ENCODE measurements at places on chromosomes 12 and 14. TPM values are rescaled to one million over a fixed set of nuclear protein-coding genes. Genes with fewer than 3 reads are reported as not detected.

Gene FAM186B
- polyA plus RNA-seq = 0.22 TPM

Gene OR4N2
- polyA plus RNA-seq = not detected

Gene CD27
- 0.28 TPM for polyA plus RNA-seq

Gene HOXC12
- polyA plus RNA-seq = not detected

Gene VWF
- 104 TPM for polyA plus RNA-seq

Gene IAPP
- not detected for polyA plus RNA-seq

Gene PEBP1
- 535 TPM for polyA plus RNA-seq

Gene PCNX4
- polyA plus RNA-seq = 10.9 TPM

Gene LTB4R
- polyA plus RNA-seq = 3.2 TPM

Gene SNRNP35
- polyA plus RNA-seq = 27.6 TPM

Gene C12orf54
- polyA plus RNA-seq = not detected

Gene HSPA2
- polyA plus RNA-seq = 10.3 TPM

Gene TMEM63C
- 1.5 TPM for polyA plus RNA-seq

Gene KLRG1
- 3.3 TPM for polyA plus RNA-seq

Gene HCFC2
- 10.2 TPM for polyA plus RNA-seq

Gene IFNG-AS1
- polyA plus RNA-seq = 0.37 TPM

Gene PLA2G1B
- not detected for polyA plus RNA-seq

Gene C14orf180
- 13.8 TPM for polyA plus RNA-seq

Gene IQSEC3
- polyA plus RNA-seq = 0.30 TPM

Gene GPATCH2L
- polyA plus RNA-seq = 5.3 TPM

Gene KHNYN
- polyA plus RNA-seq = 14.0 TPM

Gene RAPGEF3
- polyA plus RNA-seq = 22.4 TPM

Gene ACRBP
- 0.29 TPM for polyA plus RNA-seq

Gene LBHD2
- 0.19 TPM for polyA plus RNA-seq

Gene MIP
- polyA plus RNA-seq = not detected

Gene MOAP1
- 14.6 TPM for polyA plus RNA-seq

Gene PARPBP
- 0.39 TPM for polyA plus RNA-seq

Gene TTC9
- 0.84 TPM for polyA plus RNA-seq

Gene TEX52
- polyA plus RNA-seq = not detected

Gene RBP5
- polyA plus RNA-seq = 0.66 TPM

Gene GUCY2C
- 0.01 TPM for polyA plus RNA-seq

Gene RNF31
- polyA plus RNA-seq = 92.9 TPM

Gene DACT1
- polyA plus RNA-seq = 1.7 TPM

Gene PRB2
- not detected for polyA plus RNA-seq

Gene LRTM2
- not detected for polyA plus RNA-seq

Gene KRT6A
- not detected for polyA plus RNA-seq

Gene CACNA2D4
- polyA plus RNA-seq = 1.7 TPM

Gene PLEK2
- polyA plus RNA-seq = 0.51 TPM

Gene WASHC3
- polyA plus RNA-seq = 45.9 TPM

Gene GALNT6
- 0.15 TPM for polyA plus RNA-seq

Gene GPR137C
- polyA plus RNA-seq = 0.88 TPM

Gene GPRC5D
- not detected for polyA plus RNA-seq

Gene VPS29
- polyA plus RNA-seq = 175 TPM

Gene HOXC4
- polyA plus RNA-seq = 0.03 TPM

Gene RAB3IP
- 18.4 TPM for polyA plus RNA-seq

Gene NPFF
- not detected for polyA plus RNA-seq

Gene TSPAN11
- polyA plus RNA-seq = 0.66 TPM
